ENCODE measurements at places on chromosomes 1 and 21.

GRCh38 chr1:106879538-106879937, 176.9 kb upstream of the PRMT6 start:
- peak; percentile 58 for DNase-seq

- DNase-seq: no peak
Measured at GRCh38 chr1:186626356-186626932, 53.8 kb downstream of the PTGS2 start.

DNA sequence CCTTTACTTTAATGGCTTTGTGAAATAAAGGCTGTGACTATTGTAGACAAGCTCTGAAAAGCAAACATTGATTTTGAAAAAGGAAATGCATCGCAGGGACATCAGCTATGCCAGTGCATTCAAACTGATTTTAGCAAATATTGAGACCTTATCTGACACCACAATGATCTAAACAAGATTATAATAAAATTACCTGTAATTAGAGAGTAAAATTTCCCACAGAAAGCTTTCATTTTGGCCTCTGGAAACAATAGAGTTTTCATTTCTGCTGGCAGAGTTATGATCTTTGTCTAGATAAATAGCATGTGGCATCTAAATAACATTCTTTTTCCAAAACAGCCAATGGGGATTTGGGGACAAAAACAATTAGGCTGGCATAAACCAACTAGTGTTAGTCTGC, 650.4 kb upstream of the PRMT6 start:
- DNase-seq: no peak

DNA sequence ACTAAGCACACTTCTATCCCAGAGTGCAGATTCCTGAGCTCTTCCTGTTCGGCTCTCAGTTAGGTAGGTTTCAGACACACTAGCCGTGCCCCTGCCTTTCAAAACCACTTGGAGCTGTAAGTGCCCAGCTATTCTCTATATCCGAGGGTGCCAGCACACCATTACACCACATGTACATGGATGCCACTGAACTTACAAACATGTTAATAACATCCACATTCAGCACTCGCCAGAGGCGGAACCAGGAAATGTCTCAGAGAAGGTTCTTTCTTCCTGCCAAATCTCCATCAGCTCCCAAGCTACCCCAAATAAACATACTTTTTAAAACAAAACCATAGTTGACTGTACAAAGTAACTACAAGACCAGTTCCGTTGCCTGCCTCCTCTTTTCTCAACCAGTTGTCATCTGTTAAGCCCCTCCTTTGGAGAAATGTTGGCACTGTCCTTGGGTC, 78.4 kb upstream of the CTTNBP2NL start:
- peak; percentile 44 for DNase-seq

DNA sequence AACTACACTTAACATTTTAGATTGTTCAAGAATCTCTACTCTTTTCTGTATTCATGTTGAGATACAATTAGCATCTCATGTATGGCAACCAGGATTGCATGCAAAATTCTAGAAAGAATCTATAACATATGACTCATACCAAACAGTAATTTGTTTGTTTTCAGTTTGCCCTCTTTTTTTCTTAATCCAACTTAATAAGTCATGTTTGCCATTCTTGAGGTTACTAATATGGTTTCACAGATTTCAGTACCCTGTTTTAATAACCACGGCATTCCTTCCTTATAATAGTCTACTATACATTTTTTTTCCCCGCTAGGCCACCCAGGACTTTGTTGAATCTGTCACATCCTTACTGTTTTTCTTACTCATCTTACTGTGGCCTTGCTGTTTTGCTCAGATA, 140.8 kb downstream of the FMN2 start:
- peak; percentile 11 for DNase-seq

DNA sequence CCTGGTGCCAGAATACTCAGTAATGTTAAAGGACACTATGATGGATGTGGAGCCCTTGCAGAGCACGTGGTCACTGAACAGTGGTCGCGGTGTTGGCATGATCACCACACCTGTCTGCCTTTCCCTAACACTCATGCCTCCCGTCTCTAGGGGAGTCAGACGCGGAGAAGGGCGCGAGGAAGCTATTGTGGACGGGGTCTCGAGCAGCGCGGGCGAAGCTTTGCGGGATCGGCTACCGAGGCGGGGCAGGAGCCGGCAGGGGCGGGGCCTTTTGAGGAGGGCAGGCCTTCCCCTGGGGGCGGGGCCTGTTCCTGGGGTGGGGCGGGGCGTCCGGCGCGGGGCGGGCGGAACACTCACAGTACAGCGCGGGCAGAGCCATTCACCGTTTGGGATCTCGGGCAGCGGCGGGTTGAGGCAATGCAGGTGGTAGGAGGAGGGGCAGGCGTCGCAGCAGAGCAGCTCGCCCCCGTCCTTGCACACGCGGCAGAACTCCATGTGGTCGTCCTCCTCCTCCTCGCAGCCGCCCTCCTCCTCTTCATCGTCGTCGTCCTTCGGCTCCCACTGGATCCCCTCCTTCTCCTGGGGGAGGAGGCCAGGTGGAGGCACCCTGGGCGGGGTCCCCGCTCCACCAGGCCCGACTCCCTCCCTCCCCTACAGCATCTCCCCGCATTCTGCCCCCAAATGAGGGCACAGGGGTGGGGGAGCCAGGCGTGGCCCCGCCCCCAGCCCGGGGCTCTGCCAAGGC, 31.5 kb downstream of the CHD5 start:
- DNase-seq: peak; percentile 49

DNA sequence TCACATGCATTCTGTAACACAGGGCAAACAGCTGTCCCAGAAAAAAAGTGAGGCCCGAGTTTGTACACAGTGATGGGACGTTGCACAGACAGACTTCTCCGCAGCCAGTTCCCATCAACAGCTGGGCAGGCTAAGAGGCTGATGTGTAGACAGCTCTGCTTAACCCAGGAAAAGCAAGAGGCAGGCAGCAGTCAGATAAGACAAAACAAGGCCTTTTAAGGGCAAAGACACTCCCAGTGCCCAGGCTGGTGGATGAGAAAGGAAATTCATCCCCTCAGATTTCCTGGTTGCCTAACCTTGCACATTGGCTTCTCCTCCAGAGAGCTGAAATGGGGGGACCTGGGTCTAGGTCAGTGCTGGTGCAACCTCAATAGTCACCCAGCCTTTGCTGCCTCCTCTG, 17.2 kb upstream of the PHLDA3 start:
- DNase-seq: no peak

DNA sequence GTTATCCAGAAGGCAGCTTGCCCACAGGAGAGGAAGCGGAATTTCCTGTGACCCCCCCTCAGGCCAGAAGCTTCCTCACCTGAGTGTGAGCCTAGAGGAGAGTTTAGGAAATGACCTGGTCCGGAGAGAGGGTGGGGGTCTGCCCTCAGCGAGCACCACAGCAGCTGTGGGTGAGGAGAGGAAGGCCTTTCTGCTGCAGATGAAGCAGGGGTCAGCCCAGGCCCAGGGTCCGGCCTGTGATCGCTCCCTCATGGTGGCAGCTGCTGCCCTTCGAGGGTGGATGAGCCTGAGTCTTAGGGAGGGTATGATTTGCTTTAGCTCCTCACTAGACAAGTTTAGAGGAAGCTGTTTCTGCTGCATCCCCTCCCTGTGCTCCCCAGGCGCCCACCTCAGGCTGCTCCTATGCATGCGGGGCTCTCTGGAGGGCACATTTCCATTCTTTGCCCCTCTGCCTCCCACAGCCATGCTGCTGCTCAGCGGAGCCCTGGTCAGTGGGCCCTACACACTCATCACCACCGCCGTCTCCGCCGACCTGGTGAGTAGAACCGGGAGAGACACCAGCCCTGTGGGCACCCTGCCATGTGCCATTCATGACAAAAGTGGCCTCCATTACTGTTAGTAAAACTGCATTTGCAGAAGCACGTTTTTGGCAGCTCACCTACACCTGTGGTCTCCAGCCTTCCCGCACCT, 53.0 kb downstream of the SLC37A1 start:
- no peak for DNase-seq

DNA sequence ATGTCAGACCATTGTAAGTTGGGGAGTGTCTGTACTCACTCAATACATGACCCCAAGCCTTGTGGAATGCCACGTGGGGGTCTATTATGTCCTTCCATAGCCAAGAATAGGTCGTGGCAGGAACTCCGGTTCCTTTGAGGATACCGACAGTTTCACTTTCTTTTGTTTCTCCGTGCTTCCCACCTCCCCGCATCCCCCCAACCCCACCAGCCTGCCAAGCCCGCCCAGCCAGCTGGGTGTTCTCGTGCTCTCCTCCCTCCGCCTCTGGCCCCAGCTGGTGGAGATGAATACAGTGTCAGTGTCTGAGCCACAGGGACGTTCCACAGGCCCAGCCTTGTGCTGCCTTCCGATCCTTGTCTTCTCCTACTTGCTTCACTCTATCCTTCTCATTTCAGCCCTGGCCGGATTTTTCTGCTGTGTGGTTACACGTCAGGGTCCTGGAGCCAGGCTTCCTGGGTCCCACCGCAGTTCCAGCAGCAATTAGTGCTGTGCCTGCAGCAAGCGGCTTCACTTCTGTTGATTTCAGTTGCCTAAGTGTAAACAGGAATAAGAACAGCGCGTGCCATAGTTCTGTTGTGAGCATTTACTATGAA, 4.1 kb upstream of the AGTRAP start:
- DNase-seq: no peak

- no peak for DNase-seq
Measured at GRCh38 chr1:160238408-160238807, 23.9 kb downstream of the DCAF8 start.

- DNase-seq: no peak
Measured at GRCh38 chr1:176416777-176417176, 46.2 kb upstream of the PAPPA2 start.

GRCh38 chr1:150612014-150612345, 17.4 kb downstream of the ENSA start:
- no peak for DNase-seq

- peak; percentile 61 for DNase-seq
Measured at GRCh38 chr1:156889802-156890580, 3.5 kb upstream of the PEAR1 start.

GRCh38 chr1:210377731-210378333, 49.1 kb downstream of the HHAT start:
- DNase-seq: no peak

DNA sequence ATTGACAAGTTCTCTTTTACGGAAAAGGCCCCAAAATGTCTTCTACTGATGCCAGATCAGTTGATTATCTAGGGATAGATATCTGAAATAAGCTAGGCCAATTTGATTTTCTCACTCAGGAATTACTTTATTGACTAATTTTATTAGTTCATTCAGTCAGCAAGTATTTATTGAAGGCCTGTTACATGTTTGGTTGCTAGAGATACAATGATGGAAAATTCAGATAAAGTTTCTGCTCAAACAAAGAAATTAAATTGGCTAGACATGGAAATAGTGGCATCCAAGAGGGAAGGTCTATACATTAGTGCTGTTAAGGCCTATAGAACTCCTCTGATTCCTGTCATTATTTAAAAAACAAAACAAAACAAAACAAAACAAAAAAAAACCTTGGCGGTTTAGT, 56.5 kb downstream of the HS2ST1 start:
- DNase-seq: no peak

GRCh38 chr1:9596415-9597123, 7.9 kb downstream of the TMEM201 start:
- no peak for DNase-seq

GRCh38 chr21:42125571-42126544, 54.7 kb downstream of the UMODL1 start:
- peak; percentile 35 for DNase-seq

DNA sequence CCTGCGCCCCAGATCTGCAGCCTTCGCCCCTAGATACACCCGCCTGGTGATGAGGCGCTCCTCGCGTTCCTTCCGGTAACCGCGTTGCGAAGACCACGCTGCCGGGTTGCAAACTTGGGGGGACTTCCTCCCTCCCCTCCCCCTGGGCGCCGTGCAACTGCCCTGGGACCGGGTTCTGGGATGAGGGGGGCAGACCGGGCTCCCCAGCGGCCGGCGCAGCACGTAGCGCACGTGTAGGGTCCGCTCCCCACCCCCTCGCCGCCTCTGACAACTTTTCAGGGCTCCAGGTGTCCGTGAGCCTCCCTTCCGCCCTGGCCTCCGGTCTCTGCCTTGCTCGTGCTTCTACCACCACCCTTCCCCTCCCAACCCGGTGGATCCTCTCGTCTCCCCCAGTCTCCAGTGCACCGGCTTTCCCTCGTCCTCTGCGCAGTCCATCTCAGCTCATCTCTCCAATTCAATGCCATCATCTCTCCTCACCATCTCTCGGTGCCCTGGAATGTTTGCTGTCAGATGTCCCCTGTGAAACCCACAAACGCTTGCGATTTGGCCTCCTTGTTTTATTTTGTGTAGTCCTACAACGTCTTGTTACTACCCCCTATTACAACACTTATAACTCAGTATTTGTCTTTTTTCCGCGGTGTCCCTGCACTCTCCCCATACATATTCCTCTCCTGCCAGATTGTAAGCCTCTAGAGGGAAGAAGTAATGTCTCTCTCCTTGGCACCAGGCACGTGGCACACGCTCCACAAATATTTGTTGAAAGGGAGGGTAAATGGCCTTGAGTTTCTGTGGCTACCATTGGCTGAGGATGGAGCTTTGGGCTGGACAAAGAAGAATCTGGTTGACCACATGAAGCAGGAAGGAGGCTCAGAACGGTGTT, 782 bp downstream of the PCAT6 start:
- DNase-seq: peak; percentile 14

DNA sequence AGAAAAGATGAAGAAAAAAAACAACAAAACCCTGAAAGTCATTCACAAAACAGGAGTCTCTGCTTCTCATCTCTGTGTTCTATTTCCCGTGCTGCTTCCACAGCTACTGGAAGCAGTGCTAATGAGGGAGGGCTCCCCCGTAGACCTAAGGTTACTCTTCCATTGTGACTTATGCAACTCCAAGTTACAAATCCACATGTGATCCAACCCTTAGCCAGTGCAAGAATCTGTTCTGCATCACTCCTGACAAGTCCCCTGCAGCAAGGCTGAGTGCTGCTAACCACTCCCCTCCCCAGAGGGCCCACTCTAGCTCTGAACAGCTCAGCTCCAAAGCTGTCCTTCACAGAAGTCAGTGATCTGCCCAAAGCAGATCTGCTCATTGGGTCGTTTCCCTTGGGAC, 10.3 kb downstream of the DNALI1 start:
- DNase-seq: no peak

GRCh38 chr21:42056468-42056867, 14.6 kb upstream of the UMODL1 start:
- DNase-seq: no peak

DNA sequence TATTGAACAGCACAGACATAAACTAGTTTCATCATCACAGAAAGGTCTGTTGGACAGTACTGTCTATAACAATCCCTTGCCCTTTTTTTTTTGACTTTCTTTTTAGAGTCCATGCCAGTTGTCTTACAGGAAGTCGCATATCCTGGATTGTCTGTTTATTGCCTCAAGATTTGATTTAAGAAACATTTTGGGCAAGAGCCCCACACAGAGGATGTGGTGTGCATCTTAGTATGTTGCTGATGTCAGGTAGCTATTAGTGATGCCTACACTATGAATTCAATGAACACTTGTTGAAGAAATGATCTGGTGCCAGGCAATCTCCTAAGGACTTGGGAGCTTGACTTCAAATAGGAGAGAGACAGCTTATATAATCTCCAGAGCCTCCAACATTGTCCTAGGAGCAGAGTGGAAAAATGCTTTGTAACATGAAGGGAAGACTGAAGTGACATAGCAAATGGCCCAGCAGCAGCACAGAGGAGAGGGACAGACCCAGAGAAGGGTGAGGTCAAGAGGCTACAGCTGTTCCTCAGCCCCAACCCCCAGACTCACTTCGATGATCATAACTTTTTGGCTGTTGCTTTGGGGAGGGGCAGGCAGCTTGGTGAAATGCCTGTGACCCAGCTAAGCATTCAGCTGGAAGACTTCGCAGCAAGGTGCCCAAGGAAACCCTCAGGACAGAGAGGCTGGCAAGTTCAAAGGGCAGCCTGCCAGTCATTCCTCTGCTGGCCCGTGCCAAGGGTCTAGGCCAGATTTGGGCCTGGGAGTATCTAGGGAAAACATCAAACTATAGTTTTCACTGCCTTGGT, 7.5 kb upstream of the RAB29 start:
- DNase-seq: no peak

GRCh38 chr1:202562444-202563060, 147.7 kb downstream of the SYT2 start:
- no peak for DNase-seq

Measured in bronchial epithelial cell (primary cell).